ENCODE measurements at places on chromosomes 1 and 21.

DNA sequence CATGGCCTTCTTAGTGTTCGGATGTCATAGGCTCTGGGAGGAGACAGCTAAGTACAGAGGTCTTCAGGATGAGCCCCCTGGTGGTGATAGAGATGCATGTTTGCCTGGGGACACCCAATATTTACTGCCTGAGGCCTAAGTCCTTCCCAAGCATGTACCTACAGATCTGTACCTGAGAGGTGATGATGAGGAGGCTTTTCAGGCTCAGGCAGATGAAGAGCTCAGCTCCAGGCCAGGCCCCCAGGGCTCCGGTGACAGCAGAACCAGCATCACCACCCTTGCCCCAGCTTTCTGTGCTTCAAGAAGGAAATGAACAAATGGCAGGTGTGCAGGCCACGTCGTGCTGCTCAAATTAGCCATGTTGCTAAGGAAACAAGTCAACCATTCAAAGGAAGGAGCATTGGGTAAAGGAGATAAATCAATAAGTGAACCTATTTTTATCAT is 21.1 kb downstream of the CACNA1E start:
- peak; percentile 5 for DNase-seq

- DNase-seq = peak; percentile 27
Measured at GRCh38 chr21:15741510-15741909, 11.7 kb downstream of the USP25 start.

DNA sequence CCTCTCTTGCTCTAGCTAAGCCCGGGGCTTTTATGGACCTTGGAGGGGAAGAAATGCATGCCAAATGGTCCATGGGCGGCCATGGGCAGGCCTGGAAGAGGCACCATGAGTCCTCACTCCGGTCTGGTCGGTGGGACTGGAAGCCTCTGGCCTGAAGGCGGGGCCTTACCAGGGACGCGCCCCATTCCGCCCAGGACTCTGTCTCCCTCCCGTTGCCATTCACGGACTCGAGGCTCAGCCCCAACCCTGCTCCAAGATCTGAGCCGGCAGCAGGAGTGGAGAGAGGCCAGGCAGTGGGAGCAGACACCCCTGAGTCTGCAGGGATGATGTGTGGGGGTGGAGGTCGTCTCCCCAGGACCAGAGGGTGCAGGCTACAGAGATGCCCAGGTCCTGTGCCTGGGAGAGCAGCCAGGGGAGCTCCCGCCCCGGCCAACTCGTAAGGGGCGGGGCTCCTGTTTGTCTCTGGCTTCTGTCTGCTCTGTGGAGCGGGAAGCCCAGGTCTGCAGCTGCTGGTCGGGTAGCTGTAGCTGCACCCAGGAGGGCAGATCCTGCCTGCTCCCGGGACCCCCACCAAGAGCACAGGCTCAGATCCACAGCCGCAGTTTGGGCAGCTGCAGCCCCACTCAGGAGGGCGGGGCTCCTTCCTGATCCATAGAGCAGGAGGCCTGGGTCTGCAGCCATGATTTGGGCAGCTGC is 8.3 kb upstream of the KANK4 start:
- no peak for DNase-seq

GRCh38 chr21:14403681-14404318 is 20.9 kb upstream of the HSPA13 start:
- peak; percentile 56 for DNase-seq

- peak; percentile 3 for DNase-seq
Measured at GRCh38 chr21:16378525-16378924, 648.7 kb downstream of the USP25 start.

- DNase-seq = no peak
Measured at GRCh38 chr1:65176591-65176990, 28.6 kb downstream of the AK4 start.

DNA sequence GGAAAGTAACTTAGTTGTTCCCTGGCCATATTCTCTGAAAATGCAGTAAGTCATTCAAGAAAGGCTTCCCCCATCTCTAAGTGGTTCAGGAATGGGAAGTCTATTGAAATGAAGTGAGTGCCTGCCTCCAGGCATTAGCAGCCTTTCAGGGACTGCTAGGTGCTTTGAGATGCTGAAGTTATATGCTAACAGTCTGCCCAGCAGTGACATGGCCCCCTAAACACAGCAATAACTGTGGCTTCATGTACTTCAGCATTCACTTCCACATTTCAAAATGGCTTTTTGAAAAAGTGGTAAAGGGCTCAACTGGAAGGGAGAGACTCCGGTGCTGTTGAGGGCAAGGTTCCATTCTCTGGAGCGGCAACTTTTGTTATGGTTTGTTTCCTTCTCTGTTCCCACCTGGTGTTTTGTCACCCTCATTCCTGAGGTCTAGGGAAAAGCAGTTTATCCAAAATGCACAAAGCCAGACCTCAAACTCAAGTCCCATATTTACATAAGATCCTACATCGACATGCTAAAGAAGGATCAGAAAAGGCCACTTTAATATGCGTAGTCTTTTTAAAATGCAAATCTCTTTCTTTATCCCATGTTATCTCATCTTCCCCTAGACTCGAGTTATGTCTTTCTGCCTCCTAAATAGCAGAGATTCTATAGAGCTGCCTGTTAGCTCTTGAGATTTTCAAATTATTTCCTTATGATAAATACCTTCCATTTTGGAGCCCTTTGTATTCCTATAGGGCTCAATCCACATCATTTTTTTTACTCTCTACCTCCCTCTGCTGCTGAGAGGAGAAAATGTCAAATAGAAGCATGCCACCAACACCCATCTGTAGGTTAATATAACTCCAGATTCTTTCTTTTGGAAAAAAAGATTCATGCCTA is 34.2 kb upstream of the LRRC8C start:
- DNase-seq = peak; percentile 66

DNA sequence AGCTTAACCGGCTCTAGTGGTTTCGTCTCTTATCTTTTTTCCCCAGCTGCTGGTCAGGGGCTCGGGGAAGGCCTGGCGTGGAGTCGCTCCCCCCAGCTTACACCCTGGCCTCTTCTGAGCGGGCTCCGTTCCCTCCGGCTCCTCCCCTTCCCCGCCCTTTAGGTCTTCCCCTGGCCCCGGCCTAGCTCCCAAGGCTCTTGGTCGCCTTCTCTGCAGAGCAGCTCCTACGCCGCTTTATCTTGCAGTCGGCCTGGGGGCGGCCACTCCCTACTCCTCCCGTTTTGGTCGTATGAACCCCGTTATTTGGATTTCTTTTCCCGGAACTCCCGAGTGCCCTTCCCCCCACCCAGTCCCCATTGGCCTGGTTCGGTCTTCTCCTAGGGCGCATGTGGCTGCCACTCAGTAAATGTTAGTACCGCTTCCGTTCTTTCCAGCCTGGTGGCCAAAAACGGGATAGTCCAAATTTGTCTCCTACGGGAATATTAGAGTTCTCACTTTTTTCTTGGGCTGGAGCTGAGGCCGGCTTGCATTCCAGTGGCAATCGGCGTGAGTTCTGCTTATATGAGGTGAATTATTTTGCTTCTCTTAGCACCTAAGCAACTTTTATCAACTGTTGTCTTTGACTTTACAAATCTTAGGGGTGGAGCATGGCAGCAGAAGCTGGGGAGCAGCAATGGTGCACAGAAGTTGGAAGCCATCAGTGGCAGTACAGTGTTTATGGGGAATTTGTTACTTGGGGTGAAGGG is 467 bp downstream of the THRAP3 start:
- peak; percentile 90 for DNase-seq

DNA sequence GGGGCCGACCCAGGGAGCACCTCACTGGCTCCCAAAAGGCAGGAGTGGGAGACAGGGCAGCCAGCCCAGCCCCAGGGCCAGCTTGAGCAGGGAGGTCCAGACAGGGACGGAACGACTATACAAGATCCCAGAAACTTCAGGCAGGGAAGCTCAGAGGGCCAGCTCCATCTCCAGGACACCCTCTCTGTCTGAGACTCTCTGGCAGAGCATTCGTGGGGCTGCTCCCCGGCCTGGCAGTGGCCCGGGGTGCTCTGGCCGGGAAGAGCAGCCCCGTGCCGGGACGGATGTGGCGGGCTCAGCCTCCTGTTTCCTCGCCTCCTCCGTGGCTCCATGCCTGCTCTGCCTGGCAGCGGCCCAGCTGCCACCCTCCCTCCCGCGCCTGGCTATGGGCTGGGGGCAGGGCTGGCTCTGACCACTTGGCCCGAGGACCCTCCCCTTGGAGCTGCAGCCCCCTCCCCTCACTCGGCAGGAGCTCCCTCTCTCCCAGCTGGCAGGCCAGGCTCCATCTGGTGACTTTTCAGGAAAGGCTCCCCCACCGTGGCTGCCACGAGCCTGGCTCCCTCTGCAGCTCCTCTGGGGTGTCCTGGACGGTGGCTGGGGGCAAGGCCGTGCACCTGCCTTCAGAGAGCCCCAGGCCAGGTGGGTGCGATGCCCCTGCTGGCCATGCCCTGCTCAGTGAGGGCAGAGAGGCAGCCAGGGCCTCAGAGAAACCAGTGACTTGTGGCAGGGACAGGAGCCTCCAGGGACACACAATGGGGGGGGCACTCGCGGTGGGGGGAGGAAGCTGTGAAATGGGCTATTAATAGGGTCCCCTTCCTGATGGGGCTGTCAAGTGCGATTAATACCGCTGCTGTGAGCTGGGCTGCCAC is 5.6 kb upstream of the PLCH2 start:
- DNase-seq = no peak

DNA sequence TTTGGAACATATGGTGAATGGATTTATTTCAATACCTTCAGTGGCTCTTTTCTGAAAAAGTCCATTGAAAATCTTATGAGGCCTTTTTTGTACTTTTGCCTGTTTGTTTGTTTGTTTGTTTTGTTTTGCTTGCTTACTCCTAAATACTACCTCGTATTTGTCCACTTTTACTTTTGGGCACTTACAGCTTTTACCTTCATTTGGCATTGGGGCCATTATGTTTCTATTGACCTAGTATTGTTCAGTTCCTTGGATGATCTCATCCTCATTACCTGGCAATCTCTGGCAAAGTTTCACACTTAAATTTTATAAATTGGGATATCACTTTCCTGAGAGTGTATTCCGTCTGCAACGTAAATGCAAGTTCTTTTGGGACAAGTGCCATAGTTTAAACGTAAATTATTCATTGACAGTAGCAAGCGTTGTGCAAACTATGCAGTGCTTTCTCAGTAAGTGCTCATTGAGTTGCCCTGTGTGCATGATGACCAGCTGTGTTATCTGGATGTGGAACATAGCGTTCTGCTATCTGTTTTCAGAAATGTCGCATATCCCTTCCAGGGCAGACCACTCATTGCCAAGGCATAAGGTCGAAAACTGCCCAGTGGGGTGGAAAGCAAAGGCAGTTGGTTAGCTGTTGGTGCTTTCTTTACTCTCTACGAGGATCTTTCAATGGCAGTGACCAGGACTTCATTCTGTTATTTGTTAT is 51.1 kb downstream of the LRRC8D start:
- DNase-seq = peak; percentile 44

GRCh38 chr1:108504447-108504846 is 54.3 kb downstream of the NBPF6 start:
- no peak for DNase-seq

DNA sequence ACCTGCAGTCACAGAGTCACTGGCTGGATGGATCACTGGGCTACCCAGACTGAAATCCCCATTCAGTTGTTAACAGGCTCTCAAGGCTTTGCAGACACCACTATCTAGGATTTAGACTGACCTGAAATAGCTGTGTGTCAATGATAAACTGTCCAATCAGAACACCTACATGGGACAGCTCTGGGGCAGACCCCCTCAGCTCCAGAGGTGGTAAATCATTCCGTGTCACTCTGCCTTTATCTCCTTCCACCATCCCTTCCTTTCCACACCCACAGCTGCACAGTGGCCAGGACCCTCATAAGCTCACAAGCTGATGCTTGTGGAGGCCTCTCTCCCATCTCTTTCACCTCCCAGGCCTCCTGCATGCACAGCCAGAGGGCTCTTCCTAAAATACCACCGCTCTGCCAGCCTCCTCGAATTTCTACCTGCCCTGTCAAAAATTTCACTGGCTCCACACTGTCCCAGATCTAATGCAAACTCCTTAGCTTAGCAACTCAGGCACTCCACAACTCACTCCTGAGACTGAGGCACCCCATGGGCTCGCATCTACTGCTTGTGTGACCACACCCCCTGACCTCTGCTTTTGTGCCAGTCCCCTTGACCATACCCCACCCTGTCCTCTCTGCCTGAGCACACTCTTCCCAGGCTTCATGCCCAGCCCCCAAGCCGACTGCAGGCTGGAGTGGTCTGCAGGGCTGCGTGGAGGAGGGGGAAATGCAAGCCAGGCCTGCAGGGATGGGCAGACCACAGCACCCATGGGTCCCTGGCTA is 5.8 kb downstream of the CAPZB start:
- no peak for DNase-seq

GRCh38 chr1:89112871-89113613 is 12.9 kb downstream of the GBP2 start:
- no peak for DNase-seq

Measured in cardiac fibroblast (primary cell).